Type B pancreatic cell (in vitro differentiated cells): ENCODE measurements at places on chromosomes 6 and 20.

DNA sequence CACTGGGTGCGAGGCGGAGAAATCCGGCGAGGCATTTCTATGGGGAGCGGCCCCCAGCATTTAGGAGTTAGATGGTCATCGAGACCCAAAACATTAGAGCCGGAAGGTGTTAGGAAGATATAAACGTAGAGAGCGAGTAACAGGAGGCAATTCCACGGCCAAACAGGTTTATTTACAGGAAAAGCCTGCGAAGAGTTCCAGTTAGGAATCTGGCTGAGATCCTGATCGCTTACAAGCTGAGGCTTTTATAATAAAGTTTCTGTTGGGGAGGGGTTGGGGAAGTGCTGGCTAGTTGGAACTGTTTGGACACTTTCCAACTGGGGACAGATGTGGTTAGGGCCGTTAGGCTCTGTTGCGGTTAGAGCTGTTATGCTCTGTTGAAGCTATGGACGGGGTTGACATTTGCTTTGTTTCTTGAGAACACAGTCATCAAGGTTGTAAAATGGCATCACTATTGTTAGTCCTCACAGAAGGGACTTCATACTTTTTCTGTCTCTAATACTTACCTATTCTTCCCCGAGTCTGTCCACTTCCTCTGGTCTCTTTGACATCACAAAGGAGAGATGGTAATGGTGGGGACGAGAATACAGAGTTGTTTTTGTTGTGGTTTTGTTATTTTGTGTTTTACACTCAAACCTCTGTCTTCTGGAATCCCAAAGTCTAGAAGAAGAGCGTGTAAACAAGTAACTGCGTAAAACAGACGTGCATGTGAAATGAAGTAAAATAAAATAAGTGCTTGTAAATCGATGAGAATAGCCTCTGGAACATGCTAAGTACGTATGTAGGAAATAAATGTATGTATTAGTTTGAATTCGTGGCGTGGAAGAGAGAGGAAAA, 554 bp upstream of the ZSCAN31 start:
- DNase-seq: no peak

- no peak for DNase-seq
These were observed 107.2 kb downstream of the AGPAT4 start for GRCh38 chr6:161166677-161167076.

DNA sequence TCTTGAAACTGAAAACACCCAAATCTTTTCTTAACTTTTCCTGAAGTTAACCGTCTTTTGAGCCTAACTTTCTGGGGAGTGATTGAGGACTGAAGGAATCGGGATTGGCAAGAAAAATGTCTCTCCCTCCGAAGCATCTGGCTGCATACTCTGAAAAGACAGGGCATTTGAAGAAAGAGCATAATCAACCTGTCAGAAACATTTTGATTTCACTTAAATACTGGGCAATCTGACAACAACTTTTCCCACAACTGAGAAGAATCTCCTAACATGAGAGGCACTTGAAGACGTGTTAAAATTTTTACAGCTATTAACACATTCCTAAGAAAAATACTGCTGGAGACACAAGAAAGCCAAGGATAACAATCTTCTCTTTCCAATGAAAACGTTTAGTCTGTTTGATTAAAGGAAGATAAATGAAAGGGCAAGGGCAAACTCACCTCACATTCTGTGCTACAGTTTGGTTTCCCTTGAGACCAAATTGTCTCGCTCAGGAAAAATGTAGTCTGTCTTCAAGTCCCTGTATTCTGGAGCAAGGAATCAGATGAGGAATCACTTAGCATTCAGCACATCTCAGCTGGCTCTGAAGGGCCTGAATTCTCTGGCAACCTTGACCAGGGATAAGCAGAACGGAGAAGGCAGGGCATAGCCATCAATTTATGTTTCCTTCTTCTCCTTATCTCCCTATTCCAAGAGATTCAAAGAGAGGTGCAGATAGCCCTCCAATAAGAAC, 76.1 kb downstream of the TBX18 start:
- no peak for DNase-seq

DNA sequence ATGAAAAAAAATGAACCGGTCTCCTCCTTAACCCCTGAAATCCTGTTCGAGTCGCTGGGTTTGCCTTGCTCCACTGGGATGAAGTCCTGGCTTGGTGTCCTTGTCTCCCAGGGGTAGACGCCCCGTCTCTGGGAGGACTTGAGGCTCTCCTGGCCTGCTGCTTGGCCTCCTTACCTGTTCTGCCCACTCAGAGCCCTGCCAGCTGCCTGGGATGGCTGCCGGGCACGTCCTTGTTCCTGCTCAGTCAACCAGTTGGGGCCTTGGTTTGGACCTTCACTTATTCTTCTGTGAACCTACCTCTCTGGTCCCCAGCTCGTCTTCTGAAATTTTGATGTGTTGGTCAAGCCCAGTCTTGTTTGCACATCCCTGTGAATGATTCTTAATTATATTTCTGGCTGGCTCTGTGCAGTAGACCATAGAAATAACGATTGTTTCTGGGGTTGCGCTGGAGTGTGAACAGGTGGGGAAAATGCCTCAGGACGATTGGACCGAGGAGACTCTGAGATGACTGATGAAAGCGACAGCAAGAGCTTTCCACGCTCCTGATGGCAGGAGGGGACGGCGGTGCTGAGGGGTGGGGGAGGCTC, 126.5 kb upstream of the ESR1 start:
- no peak for DNase-seq

- no peak for DNase-seq
These were observed 170.5 kb downstream of the GPX5 start for GRCh38 chr6:28696167-28696566.

DNA sequence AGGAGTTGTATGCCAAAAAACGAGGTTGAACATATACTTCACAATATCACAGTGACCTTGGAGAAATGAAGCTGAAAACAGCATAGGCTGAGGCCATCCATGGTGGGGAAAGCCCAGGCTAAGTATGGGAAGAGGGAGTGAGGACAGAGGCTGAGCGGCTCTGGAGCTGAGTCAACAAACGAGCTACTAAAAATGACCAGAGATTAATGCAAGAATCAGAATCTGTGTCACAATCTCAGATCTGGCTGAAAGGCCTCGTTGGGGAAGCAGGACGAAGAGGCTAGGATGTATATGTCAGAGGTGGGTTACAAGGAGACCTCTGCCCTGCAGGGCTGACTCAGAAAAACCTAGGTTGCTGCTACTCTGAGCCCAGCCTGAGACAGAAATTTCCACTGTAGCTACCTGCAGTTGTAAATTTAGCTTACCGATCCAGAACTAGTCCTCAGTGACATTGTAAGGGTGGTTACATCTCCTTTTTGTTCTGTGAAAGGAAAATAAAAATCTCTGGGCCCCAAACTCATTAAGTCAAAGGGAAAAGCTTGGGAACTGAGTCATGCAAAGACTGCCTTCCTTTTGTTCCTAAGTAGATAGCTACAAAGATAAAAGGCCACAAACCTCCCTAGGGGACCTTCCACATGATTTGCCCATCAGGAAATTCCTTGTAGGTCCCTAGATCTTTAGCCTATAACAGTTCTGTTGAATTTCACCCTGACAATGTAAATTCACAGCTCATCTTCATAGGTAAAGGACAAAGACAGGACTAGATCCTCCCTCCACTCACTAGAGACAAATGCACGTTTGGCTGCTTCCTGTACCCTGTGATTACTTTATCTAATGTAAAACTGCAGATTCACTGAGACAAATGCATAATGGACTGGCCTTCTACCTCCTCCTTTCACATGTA, 8.5 kb upstream of the TUBB2A start:
- no peak for DNase-seq

DNA sequence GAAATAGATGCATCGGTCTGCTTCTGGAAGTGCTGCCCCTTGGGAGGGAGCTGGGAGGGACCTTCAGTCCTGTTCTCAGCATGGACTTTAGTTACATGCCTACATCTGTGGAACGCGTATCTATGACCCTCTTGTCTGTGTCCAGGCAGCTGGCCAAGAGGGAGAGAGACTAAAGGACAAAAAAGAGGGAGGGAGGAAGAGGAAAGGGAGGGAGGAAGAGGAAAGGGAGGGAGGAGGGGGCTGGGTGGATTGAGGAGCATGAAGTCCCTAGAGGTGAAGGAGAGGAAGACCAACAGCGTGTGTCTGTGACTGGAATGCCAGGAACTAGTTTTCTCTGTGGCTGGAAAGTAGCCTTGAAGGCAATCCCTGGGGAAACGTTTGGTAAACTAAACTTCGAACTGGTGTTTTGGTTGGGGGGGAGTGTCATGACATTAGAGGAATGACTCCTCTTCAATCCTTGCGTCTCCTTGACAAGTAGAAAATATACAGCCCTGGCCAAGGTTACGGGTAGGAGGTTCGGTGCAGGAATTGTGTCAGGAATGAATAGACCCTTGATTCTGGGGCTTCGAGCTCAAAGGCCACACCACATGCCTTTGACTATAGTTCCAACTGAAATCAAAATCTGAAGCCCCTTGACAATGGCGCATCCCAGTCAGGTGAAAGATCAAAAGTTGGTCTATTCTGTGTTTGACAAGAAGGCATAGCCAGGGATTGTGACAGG, 52.0 kb upstream of the PLEKHG1 start:
- no peak for DNase-seq

DNA sequence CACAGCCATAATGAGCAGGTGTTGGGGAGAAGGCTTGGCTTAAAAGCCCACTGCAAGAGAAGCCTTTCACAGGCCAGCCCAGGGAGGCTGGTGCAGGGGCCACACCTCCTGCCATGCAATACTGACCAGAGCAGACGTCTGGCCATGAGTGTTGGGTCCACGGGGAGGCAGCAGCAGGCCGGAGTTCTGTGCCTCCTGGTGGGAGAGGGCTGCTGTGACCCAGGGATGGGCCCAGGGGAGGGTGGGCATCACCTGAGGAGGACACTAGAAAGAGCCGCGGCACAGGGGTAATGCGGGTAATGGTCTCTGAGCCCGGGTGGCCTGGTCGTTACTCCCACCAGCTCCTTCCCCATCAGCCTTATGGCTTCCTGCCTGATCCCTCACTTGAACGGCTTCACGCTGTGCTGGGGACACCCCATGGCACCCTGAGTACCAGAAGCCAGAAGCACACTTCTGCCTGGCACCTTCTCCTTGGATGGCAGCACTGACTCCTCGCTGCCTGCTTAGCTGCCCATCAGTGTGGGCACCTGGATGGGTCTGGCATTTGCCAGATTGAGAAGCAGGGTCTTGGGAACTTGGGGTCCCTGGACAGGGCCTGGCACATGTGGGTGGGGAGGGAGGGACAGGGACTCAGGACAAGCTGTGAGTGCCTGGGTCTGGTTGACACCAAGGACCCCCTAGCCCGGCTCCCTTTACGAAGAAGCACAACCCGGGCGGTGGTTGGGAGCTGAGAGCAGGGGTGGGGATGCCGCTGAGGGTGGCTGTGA, 108.8 kb downstream of the ASXL1 start:
- no peak for DNase-seq
